ENCODE measurements at places on chromosomes 4 and X. TPM values are rescaled to one million over a fixed set of nuclear protein-coding genes. Genes with fewer than 3 reads are reported as not detected.

DNA sequence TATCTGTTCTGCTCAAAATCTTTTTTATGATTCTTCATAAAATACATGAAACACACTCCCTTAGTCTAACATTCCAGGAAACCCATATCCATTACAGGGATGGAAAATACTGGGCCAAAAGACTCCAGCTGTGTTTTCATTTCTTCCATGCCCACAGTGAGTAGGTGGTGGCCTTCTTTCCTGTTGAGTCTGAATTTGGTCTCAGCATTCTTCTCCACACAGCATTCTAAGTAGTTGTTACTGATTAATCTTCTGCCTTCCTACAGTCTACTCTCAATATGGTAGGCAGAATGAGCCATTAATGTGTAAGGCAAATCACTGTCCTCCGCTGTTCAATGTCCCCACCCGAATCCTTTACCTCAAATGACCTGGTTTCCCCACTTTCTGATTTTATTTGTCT is 370.6 kb upstream of the RPS6KA3 start:
- peaks cover 10% of the 10 kb centered on the region for H3K4me1 ChIP-seq
- H3K36me3 ChIP-seq = no peaks in the 10 kb centered on the region
- DNase-seq = no peak
- no peaks in the 10 kb centered on the region for H3K27me3 ChIP-seq
- H3K4me3 ChIP-seq = no peak overlapping the region

DNA sequence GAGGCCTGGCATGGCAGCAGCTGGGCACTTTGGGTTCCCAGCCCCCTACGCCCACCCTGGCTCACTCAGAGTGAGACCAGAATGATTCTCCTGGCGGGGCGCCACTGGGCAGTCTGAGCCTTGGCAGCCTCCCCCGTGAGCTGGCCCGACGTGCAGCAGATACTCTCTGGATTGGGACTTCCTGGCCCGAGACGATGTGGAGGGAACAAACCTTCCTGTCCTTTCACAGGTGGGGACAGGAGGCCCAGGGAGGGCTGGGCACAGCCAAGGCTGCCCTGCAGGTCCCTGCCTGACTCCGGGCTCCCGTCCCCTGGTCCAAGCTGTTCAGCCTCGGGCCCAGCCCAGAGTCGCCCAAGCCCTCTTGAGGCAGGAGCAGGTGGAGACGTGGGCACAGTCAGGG is 17.9 kb upstream of the ADD1 start:
- H3K4me3 ChIP-seq = no peak overlapping the region
- no peak for DNase-seq
- H3K4me1 ChIP-seq = no peaks in the 10 kb centered on the region
- no peaks in the 10 kb centered on the region for H3K27me3 ChIP-seq

GRCh38 chr4:139628184-139629012 is 37.2 kb upstream of the MGST2 start:
- peaks cover 9% of the 10 kb centered on the region for H3K27me3 ChIP-seq
- H3K36me3 ChIP-seq = no peaks in the 10 kb centered on the region
- no peak for DNase-seq
- H3K4me3 ChIP-seq = peak overlapping the region; percentile 51
- peaks cover 15% of the 10 kb centered on the region for H3K4me1 ChIP-seq

GRCh38 chrX:41335198-41335957 is 1.4 kb downstream of the DDX3X start:
- H3K27ac ChIP-seq = peak overlapping the region; percentile 99
- peaks cover 18% of the 10 kb centered on the region for H3K4me1 ChIP-seq
- no peaks in the 10 kb centered on the region for H3K27me3 ChIP-seq
- no peak for DNase-seq
- H3K4me3 ChIP-seq = peak overlapping the region; percentile 80

- H3K27ac ChIP-seq = no peak overlapping the region
- H3K4me1 ChIP-seq = no peaks in the 10 kb centered on the region
- H3K36me3 ChIP-seq = no peaks in the 10 kb centered on the region
- H3K27me3 ChIP-seq = no peaks in the 10 kb centered on the region
- DNase-seq = no peak
Measured at GRCh38 chr4:26131711-26132110, 189.1 kb upstream of the RBPJ start.

DNA sequence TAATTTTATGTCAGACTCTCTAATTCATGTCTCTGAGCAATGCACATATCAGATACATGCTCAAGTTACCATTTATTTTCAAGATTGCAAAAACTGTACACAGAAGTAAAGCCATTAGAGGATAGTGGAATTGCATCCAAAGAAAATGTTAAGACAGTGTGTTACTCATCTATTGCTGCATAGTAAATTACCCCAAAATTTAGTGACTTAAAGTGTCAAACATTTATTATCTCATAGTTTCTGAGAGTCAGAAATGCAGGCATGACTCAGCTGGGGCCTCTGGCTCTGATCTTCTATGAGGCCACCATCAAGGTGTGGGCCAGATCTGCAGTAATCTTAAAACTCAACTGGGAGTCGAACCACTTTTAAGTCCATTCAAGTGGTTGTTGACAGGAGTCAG is 275.2 kb downstream of the QDPR start:
- no peaks in the 10 kb centered on the region for H3K27me3 ChIP-seq
- no peak overlapping the region for H3K27ac ChIP-seq
- H3K36me3 ChIP-seq = no peaks in the 10 kb centered on the region
- no peaks in the 10 kb centered on the region for H3K4me1 ChIP-seq

The BTK gene
- not detected for total RNA-seq

The PIN4 gene
- total RNA-seq = 19.0 TPM
